Stimulated activated CD8-positive, alpha-beta memory T cell treated with anti-CD3 and anti-CD28 coated beads, Interleukin-7, amount 100 ng/mL, for 1 hour (primary cell): ENCODE measurements at places on chromosomes 5 and 9.

- DNase-seq: no peak
Observed at GRCh38 chr5:40984884-40985283, 75.6 kb downstream of the C7 start.

DNA sequence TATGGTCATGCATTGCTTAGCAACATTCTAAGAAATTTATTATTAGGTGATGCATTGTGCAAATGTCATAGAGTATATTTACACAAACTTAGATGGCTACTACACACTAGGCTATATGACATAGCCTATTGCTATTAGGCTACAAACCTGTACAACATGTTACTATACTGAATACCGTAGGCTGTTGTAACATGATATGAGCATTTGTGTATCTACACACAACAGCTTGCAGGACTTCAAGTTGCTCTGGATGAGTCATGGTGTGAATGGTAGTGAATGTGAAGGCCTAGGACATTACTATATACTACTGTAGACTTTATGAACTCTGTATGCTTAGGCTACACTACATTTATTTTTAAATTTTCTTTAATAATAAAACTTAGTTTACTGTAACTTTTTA lies 107.2 kb upstream of the MAMDC2 start:
- DNase-seq: no peak

DNA sequence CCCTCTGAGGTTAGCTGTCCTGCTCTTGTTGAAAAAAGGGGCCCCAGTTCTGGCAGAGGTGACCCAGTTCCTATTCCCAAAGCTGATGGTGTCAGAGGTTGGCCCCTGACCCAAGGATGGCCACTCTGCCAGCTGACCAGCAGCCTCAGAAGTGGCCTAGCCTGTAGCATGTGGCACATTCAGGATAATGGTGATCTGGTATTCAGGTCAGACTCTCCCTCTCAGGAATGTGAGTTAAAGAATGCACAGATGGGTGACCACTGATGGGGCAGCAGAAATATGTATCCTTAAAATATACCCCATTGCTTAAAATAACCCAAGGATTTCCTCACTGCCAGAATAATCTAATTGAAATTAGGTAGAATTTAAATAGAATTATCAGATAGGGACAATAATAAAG lies 369.2 kb downstream of the SEMA5A start:
- no peak for DNase-seq

- peak; percentile 4 for DNase-seq
Observed at GRCh38 chr5:142426129-142427014, 101.6 kb upstream of the SPRY4 start.

DNA sequence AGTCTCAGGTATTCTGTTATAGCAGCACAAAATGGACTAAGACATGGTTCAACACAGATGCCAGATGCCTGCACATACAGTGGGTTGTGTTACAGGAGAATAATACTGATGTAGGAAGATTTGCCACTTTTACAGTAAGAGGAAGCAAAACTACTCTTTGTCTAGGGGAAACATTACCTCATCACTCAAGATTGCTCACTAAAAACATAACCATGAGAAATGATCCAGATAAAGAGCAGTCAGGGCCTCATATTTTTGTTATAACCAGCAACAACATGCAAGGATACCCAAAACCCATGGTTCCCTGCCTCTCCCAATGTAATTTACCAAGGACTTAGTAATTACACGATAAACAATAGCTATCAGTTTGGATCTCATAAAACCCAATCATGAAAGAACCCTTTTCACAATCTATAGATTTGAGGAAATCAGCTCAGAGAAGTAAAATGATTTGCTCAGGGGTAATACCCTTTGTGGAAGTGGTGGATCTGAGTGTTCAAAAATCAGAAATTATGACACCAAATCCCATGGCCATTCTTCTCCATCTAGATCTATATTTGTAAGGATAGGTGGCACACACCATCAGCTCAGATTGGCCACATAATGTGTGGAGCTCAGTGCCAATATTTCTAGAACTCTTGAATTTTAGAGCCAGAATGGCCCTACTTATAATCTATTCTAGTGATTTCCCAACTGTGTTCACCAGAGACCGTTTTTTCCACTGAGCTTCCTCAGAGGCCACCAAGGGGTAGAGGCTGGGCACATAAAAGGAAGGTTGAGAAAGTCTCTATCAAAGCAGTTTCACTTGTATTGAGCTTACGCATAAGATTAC lies 27.8 kb downstream of the DPYSL3 start:
- no peak for DNase-seq

- DNase-seq: no peak
Observed at GRCh38 chr9:115957585-115957984, 196.0 kb upstream of the PAPPA start.

- DNase-seq: no peak
Observed at GRCh38 chr5:178466342-178466741, 123.9 kb downstream of the COL23A1 start.

GRCh38 chr5:168106008-168106761 lies 185.3 kb upstream of the WWC1 start:
- DNase-seq: no peak

GRCh38 chr9:90165281-90165680 lies 477.3 kb downstream of the DIRAS2 start:
- no peak for DNase-seq

DNA sequence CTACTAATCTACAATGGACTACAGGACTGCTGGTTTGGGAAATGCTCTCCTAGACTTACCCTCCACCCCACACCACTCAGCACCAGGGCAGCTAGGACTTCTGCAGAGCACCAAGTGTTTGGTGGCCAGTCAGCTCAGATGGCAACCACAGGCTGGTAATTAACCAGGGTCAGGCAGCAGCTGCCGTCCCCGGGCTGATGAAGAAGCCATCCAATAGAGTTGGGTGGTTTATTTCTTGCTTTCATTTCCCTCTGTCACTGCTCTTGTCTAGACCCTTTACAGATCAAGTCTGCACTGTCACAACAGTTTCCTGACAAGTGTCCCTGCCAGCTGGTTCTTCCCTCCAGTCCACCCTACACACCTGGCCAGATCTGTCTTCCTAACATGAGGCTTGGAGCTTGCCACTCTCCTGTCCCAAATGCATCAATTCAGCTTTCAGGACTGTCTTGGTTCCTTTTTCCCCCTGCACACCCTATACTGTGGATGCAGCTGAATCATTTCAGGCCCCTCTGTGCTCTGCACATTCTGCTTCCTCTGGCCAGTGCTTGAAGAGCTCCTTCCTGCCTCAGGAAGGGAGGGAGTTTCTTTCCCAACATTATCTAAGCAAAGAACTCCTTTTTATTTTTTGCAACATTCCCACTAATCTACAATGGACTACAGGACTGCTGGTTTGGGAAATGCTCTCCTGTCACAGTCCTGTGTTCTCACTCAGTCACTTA lies 30.2 kb upstream of the HSPA9 start:
- no peak for DNase-seq

GRCh38 chr5:124644138-124644537 lies 102.3 kb downstream of the ZNF608 start:
- DNase-seq: no peak

- no peak for DNase-seq
Observed at GRCh38 chr5:64018966-64019365, 56.7 kb upstream of the HTR1A start.

GRCh38 chr5:2857837-2858236 lies 106.4 kb upstream of the IRX2 start:
- DNase-seq: no peak

- no peak for DNase-seq
Observed at GRCh38 chr5:113682497-113683136, 169.1 kb downstream of the YTHDC2 start.

GRCh38 chr5:147906326-147907095 lies at the start of gene C5orf46:
Gene C5orf46 (minus strand): TSS chr5:147906538. CDS start chr5:147906501, 37 bp downstream.
- no peak for DNase-seq

DNA sequence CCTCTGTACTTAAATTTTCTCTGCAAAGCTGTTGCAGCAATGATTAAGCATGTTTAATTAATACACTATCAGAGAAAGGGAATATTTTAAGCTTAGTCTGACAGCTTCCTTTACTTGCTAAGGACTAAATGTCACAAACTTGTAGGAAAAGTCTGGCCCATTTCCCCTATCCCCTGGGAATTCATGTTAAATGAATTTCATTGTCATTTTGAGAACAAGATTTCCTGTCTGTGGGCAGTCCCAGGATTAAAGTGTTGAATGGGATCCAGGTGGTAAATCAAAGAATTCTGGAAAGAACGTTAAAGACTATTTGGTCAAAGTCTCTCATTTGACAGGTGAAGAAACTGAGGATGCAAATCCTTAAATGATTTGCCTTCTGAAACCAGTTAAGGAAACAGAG lies 214.8 kb downstream of the MPDZ start:
- DNase-seq: no peak

DNA sequence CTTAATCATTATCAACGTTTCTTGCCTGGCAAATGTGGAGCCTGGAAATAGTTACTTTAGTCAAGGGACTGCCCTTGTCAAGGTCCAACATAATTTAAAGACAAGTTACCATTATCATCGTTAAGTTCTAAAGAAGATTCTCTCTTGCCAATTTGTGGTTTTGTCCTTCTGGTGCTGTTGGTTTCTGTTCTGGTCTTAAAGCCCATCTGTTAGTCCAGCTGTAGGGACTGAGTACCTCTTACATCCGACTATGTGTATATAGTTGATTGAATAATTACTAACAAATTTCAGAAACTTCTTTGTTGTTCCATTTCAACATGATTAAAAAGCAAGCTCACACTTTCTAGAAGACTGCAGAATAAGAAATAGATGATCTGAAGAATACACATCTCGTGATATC lies 1854.9 kb downstream of the MAT2B start:
- DNase-seq: no peak

DNA sequence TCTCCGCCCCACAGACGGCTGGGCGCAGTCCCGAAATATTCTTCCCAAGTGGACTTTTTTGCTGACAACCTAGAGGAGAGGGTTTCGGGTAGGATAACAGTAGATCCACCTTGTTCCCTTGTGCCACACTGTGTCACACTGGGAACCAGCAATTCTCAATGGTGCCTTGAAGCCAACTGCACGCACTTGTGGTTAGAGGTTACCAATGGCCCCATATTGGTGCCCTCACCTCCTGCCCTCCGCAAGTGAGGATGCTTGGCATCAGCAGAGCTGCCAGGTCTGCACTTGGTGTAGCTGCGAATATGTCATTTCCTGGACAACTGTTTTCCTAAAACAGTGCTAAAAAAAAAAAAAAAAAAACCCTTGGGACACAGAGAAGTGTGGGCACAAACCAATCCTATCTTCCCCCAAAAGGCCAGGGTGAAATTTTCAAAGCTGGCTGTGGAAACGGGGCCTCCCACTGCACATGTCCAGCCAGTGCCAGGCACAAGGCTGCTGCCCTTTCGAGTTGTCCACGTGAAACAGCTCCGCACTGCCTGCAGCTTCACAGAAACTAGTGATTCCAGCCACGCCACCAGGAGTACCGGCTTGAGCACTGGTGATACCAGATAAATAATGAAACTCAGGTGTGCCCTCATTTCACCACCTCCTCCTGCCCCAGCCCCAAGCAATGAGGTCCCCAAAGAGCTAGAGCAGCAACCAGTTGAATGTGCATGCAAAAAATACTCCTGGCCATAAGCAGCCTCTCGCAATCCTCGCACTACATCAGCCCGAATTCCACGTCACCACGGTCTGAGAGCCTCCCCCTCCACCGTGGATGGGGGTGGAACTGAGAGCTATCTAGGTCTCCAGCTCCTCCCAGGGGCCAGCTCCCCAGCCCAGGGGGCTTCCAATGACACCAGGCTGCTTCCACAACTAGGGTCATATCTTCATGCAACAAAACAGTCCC lies 51.2 kb downstream of the USP20 start:
- no peak for DNase-seq

DNA sequence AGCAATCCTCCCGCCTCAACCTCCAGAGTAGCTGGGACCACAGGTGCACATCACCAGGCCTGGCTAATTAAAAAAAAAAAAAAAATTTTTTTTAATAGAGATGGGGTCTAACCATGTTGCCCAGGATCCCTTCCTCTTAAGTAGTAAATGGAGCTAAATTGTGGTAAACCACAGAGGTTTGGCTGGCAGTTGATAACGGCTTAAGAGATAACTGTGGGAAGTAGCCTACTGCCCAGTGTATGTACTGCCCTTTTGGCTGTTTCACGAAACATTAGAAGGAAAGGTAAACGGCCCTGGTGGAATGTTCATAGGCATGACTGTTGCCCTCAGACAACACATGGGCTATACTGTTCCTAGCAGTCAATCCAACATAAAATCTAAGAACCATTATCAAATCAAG lies 44.4 kb downstream of the HMGCR start:
- no peak for DNase-seq

GRCh38 chr5:147732291-147732883 lies 50.1 kb downstream of the JAKMIP2 start:
- DNase-seq: no peak

GRCh38 chr5:83426855-83427254 lies 44.7 kb upstream of the VCAN start:
- no peak for DNase-seq

- no peak for DNase-seq
Observed at GRCh38 chr5:36606428-36607113, at the start of gene SLC1A3. Gene SLC1A3 (plus strand): TSS chr5:36606606. CDS start chr5:36608424, 1,818 bp downstream.

GRCh38 chr9:99807956-99808355 lies 13.7 kb upstream of the NR4A3 start:
- no peak for DNase-seq
